ENCODE measurements at places on chromosomes 2 and 18.
A peak's percentile ranks its signal among the peaks of the same experiment; 100 is the strongest.

DNA sequence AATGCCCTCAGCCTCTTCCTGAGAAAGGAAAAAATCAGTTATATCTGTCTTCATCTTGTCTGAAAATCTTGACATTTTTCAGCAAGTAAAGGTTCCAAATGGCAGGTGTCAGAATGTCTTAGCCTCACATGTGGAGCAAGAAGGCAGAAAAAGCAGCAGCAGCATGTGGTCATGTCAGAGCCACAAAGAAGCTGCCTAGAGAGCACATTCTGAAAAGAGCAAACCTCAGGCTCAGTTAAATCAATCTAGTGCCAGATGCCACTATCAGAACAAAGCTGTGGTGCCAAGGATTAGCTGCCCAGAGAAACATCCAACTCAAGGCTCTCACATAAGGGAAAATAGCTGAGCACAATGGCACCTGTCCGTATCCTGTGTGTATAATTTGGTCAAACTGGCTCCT is 105.9 kb downstream of the SRBD1 start:
- DNase-seq: no peak

DNA sequence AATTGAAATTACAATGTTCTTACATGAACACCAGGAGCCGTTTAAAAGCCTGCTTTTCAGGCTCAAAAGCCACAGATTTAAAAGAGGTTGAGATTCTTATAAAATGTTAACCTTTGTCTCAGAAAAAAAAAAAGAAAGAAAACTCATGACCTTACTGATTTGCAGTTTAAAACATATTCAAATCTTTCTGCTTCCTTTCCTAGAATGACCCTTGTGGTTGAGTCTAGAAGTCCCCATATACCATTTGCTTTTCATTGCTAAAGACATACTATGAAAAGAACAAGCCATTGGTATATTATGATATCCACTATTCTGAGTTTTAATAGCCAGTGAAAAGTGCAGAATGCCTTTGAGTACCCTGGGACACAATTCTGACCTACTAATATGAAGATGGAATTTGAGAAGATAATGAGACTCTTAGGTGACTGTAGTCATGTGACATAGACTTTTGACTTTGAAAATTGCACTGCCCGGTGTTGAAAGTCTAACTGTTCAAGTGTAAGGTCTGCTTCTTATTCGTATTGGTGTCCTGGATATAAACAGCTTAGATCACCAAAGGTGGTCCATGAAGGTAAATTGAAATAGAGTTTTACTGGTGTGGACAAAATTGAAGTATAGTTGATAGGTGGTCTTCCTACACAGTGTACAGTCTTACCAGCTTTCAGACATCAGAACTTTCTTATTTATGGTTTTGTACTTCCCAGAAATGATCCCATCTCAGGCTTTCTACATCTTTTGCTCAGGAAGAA is 117.0 kb downstream of the DOCK10 start:
- no peak for DNase-seq

DNA sequence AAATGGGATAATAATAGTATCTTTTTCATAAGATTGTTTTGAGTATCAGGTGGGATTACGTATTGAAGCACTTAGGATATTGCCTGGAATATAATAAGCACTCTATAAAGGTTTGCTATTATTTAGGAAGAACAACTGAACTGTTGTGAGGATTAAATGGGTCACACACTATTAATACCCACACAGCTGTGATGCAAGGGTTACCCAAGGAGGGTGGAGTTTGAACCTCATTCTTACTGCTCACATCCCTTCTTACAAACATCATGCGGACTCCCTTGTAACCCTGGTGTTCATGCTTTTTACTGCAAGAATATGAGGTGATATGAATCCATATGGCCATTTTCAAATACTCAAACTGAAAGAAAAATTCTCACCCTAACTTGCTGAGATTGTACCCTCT is 113.5 kb downstream of the KCTD1 start:
- DNase-seq: no peak

DNA sequence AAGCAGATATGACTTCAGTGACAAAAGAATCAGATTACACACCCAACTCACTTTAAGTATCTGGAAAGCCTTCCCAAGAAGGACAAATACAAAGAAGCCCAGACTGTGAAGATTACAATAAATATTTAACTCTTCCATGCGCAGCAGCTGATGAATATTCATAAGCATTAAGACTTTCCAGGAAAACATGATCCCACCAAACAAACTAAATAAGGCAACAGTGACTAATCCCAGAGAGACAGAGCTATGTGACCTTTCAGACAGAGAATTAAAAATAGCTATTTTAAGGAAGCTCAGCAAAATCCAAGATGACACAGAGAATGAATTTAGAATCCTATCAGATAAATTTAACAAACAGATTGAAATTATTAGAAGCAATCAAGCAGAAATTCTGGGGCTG is 108.2 kb upstream of the UBE2E3 start:
- no peak for DNase-seq

DNA sequence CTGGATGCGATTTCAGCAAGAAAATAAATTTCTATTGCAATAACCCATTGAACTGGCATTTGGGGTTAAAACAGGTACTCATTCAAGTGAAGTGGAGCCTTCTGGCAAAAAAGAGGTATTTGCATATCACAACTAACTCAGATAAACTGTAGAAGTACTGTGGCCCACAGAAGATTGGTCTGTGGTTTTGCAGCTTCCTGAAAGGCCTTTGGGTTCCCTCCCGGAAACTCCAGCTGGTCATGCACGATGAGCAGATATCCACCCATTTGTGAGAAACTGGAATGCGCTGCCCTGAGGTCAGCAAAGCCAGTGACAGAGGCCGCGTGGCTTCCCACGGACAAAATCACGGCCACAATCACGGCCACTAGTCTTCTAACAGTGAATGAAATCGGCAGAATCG is 106.3 kb downstream of the EPHA4 start:
- no peak for DNase-seq

DNA sequence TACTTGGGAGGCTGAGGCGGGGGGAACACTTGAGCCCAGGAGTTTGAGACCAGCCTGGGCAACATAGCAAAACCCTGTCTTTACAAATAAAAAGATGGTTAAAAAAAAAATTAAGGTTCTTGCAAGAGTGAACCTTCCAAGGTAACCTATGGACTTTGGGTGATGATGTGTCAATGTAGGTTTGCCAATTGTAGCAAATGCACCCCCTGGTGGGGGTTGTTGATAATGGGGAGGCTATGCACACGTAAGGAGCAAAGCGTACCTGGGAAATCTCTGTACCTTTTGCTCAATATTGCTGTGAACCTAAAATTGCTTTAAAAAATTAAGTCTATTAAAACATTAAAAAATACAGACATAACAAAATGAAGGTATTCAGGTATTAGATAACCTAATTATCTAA is 70.4 kb downstream of the CWC22 start:
- DNase-seq: peak; percentile 55

GRCh38 chr18:48545757-48546321 is 7.0 kb downstream of the CTIF start:
- DNase-seq: no peak

GRCh38 chr18:23529604-23530003 is 26.3 kb downstream of the RMC1 start:
- peak; percentile 71 for DNase-seq

DNA sequence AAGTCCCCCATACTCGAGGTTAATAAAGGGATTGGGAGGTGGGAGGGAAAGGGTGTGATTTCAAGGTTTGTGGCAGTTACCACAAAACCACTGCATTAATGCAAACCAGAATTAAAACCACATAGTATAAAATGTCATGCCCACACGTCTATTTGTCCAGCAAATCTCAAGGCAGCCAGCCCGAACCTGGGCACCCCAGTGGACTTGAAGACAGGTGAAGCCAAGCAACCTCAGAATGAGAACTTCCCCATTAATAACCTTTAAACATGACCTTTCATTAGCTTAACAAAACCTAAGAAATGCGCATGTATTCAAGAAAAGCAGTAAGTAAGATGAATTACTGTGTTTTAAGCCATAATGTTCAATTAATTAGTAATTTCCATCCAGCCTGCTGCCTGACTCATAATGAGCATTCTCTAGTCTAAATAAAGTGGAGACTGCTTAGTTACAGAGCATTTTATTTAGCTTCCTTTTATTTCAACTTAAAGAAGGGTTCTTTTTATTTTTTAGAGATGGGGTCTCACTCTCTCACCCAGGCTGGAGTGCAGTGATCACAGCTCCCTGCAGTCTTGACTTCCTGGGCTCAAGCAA is 229.6 kb downstream of the FAM210A start:
- no peak for DNase-seq

GRCh38 chr2:149383340-149383739 is 53.0 kb downstream of the LYPD6 start:
- DNase-seq: no peak

GRCh38 chr18:48957616-48958015 is 6.9 kb upstream of the SMAD7 start:
- DNase-seq: no peak

GRCh38 chr18:34707670-34708069 is 2.4 kb upstream of the DTNA start:
- peak; percentile 81 for DNase-seq
